NCI-H1417 (cell line): ENCODE measurements at places on chromosomes 2 and 18.

DNA sequence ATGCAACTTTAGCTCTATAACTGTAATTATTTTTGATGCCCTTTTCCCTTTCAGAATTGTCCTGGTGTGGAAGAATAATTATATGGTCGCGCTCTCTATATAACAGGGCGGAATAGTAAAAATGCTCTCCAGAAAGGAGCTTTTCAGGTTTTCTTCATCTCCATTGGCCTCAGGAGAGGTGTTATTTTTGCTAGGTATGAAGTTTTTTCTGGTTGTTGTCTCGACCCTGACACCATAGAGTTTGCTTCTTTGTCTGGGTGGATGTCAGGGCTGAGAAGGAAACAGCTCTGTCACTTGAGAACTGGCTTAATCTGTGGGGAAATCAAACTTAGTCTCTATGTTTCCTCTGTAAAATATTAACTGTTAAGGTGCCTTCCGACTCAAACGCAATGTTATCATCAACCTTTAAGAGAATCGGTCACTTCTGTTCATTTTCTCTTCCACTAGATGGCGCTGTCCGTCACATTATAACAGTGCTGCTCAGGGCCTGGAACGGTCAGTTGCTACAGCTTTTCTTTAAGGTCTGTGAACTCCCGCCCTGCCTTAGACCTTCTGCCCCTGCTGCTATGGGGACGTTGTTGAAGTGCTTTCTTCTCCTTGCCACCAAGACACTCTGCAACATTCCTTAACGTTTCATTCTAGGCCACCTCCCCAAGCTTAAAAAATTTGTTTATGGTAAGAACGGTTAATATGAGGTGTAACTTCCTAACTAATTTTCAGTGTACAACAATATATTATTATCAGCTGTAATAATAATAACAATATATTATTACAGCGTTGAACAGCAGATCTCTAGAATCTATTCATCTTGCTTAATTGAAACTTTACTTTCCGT, 23.8 kb upstream of the SERPINB12 start:
- DNase-seq: peak; percentile 80

DNA sequence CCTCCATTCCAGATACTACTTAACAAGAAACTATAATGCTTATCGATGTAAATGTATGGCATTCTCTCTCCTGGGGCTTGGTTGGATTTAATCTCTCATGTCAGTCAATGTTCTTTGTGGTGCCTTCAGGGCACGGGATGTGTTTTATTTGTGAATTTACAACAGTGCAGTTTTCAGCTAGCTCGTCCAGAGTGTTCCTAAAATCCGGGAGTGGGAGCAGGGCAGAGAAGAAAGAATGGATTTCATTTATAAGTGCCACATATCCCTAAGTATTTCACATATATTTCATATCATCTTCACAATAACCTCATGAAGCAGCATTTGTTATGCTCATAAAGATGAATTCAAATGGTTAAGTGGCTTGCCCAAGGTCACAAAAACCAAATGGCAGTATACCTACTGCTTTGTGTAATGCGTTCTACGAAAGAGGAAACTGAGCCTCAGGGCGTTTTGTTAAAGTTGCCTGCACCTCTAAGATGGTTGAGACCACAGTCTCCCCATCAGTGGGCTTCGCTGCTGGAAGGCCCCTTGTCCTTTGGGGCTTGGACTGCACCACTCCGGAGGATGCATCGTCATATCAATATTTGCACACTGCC, 134.7 kb upstream of the MGAT5 start:
- no peak for DNase-seq

DNA sequence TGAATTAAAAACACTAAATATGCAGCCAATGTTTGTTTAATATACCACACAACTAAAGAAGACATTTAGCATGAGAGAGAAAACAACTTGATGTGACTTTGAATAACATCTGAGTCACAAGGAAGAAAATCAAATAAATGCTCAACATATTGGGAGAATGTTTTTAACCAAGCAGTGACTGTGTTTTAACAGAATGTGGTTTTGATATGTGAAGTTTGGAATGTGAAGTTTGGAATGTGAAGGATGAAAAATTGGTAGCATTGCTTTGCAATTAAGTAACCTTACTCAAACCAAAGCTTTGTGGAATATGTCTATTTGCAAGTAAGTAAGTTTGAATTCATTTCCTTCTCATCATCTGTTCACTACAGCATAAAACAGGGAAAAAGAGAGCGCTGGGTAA, 128.2 kb upstream of the DNAJC10 start:
- peak; percentile 36 for DNase-seq

GRCh38 chr2:111239107-111239506, 118.4 kb downstream of the BCL2L11 start:
- no peak for DNase-seq

DNA sequence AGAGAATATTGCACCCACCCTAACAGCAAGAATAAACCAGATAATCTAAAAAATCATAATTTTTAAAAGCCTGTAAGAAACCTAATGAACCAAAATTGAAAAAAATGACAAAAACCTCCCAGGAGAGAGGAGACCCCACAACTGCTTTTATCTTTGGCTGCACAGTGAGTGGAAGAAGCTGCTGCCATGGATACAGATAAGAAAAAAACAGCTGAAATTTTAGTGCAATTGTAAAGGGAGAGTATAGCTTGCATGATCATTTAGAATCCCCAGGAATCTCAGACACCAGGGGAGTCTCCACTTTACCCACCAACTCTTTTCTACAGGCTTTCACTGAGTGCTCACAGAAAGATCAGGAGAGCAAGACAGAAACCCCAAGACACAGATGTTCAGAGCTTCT, 338.1 kb upstream of the NCKAP5 start:
- no peak for DNase-seq

GRCh38 chr2:219575566-219576504, 3.7 kb downstream of the INHA start:
- DNase-seq: no peak

DNA sequence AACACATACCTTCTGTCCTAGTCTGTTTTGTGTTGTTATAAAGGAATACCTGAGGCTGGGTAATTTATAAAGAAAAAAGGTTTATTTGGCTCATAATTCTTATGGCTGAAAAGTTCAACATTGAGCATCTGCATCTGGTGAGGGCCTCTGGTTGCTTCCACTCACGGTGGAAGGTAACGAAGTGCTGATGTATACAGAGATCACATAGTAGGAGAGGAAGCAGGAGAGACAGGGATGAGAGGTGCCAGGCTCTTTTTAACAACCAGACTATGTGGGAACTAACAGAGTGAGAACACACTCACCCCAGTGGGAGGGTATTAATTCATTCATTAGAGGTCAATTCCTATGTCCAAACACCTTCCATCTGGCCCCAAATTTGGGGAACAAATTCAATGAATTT, 463.8 kb downstream of the DSC3 start:
- no peak for DNase-seq

GRCh38 chr18:48754993-48755473, 195.7 kb downstream of the SMAD7 start:
- no peak for DNase-seq

DNA sequence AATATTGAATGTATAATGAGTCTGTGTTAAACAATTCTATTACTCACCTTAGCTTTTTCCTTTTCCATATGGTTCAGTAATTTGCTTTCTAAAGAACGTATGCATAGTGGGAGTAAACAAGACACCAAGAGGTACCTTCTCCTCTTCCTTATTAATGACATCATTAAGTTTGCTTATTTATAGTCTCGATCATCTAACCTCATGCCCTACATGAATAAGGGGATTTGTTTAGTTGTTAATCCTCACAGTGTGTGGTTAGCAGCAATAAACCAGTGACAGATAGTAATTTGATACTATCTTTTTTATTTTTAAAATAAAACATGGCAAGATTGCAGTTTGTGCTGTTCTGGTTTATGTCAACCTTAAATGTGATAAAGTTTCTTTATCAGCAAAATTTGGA, 69.7 kb downstream of the COBLL1 start:
- no peak for DNase-seq

DNA sequence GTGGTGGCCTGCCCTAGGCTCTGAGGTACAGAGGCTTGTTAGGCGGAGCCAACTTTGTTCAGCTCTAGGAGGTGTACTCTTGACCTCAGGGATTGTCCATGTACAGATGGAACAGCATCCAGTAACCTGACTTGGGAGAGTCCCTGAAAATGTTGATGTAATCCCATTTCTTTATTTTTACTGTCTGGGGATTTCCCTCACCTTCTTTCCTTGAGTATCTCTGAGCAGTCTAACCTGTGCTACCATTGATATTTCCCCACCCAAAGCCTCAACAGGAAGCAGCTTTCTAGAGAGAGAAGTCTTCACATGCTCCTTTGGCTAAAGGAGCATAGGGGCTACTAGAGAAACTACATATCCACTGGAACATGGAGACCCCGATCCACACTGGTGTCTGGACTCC, 10.4 kb downstream of the IL36A start:
- no peak for DNase-seq

DNA sequence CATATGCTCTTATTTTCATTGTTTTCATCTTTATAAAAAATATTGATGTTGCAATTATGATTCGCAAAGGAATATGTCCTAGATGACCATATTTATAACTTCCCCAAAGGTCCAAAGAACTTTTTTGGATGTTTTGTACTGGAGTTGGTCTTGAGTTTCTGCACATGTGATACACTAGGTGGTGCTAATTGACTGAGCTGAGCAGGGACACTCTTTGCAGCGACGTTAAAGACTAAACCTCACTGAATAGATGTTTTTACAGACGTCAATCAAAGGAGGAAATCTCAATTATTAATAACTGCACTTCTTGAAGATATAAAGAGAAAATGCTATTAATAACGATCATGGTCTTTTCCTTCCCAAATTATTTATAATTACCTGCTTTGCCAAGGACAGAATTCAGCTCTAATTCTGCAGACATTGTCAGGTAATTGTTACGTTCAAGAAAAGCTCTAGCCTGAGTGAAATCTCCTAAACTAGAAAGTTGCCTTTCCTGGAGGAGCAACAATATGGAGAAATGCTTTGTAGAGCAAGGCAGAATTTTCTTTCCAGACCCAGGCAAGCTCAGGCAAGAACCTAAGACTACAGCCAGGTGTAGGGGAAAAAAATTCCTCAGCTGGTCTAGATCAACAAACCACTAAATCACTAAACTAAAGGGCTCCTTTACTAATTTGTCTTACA, 119.3 kb upstream of the RBBP8 start:
- DNase-seq: peak; percentile 76

- no peak for DNase-seq
Observed at GRCh38 chr18:22828171-22828570, 105.0 kb upstream of the RBBP8 start.

GRCh38 chr2:75142081-75142480, 57.2 kb downstream of the TACR1 start:
- DNase-seq: no peak

DNA sequence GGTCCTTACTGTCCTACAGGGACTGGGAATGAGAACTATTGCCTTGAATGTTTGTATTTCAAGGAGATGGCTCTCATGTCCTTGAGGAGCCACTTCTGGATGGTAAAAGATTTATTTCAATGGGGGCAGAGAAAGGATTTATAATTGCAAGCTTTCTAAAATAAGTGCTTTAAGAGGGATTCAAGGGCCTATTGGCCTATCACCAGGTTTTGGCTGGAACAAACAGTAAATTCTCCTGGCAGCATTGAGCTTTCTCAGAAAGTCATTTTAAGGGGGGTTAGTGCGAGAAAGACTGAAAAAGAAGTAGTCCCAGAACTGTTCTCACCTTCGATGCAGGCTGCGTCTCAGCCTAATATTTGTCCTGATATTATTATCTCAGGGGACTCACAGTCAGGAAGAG, 29.8 kb downstream of the DPP10 start:
- peak; percentile 72 for DNase-seq
